ENCODE measurements at places on chromosomes 2 and 18. TPM values are rescaled to one million over a fixed set of nuclear protein-coding genes. Genes with fewer than 3 reads are reported as not detected.

The ACTG2 gene
- 1.3 TPM for total RNA-seq

- H3K4me1 ChIP-seq, result no peaks in the 10 kb centered on the region
- H3K4me3 ChIP-seq, result no peak overlapping the region
- no peaks in the 10 kb centered on the region for H3K27me3 ChIP-seq
- no peak for DNase-seq
- no peaks in the 10 kb centered on the region for H3K36me3 ChIP-seq
- H3K27ac ChIP-seq, result no peak overlapping the region
Measured at GRCh38 chr2:234116010-234116409, 65.5 kb downstream of the SPP2 start.

- DNase-seq, result no peak
- H3K27ac ChIP-seq, result peak overlapping the region; percentile 77
- no peaks in the 10 kb centered on the region for H3K27me3 ChIP-seq
- no peaks in the 10 kb centered on the region for H3K36me3 ChIP-seq
Measured at GRCh38 chr2:95275151-95275515, 884 bp downstream of the PROM2 start.

GRCh38 chr2:49978341-49978740 lies 824.0 kb upstream of the FSHR start:
- H3K4me1 ChIP-seq, result no peaks in the 10 kb centered on the region
- H3K36me3 ChIP-seq, result no peaks in the 10 kb centered on the region
- DNase-seq, result no peak
- no peaks in the 10 kb centered on the region for H3K27me3 ChIP-seq
- H3K27ac ChIP-seq, result no peak overlapping the region

GRCh38 chr2:11865805-11866204 lies 119.4 kb downstream of the LPIN1 start:
- no peak overlapping the region for H3K27ac ChIP-seq
- no peak for DNase-seq
- H3K4me1 ChIP-seq, result peaks cover 3% of the 10 kb centered on the region
- no peaks in the 10 kb centered on the region for H3K36me3 ChIP-seq
- H3K27me3 ChIP-seq, result no peaks in the 10 kb centered on the region

DNA sequence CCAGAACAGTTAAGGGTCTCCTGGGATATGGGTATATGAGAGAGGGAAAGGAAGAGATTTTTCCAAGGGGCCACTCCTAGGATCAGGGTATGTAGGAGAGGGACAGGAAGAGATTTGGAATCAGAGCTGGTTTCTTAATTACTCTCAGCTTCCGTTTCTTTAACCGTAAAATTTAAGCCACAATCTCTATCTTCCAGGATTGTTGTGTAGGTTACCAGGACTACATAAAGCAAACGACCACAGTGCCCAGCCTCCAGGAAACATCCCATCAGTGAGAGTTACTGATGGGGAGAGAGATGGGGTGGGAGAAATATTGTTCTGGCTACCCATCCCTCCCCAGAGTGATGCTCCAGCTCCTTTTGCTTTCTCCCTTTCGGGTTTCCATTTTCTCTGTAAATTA lies 114.6 kb upstream of the THUMPD2 start:
- no peaks in the 10 kb centered on the region for H3K4me1 ChIP-seq
- no peak overlapping the region for H3K27ac ChIP-seq
- no peaks in the 10 kb centered on the region for H3K27me3 ChIP-seq
- no peaks in the 10 kb centered on the region for H3K36me3 ChIP-seq
- H3K4me3 ChIP-seq, result no peak overlapping the region

The GAD1 gene
- 1.0 TPM for total RNA-seq

- H3K4me3 ChIP-seq, result no peak overlapping the region
- no peaks in the 10 kb centered on the region for H3K36me3 ChIP-seq
- no peaks in the 10 kb centered on the region for H3K4me1 ChIP-seq
- H3K27me3 ChIP-seq, result no peaks in the 10 kb centered on the region
- no peak for DNase-seq
Measured at GRCh38 chr2:162113776-162114168, 38.3 kb downstream of the GCG start.

DNA sequence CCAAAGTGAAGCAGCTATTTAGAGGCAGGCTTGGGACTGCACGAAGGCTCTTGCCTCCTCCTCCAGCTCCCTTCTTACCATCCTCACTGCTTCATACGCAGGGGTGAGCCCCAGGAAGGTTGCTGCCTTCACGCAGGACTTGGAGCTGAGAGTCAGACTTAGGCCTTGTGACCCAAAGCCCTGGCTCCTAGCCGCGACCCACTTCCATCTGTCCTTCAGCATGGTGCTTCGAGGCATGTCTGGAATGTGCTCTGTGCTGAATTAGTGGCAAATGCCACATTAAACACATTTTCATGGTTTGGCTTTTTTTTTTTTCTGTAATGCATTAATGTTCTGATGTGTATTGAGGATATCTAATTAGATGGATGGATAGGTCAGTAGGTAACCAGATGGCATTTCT lies 37.5 kb downstream of the ITGB1BP1 start:
- H3K36me3 ChIP-seq, result peaks cover 5% of the 10 kb centered on the region
- H3K4me1 ChIP-seq, result no peaks in the 10 kb centered on the region
- H3K27me3 ChIP-seq, result no peaks in the 10 kb centered on the region
- no peak overlapping the region for H3K4me3 ChIP-seq

DNA sequence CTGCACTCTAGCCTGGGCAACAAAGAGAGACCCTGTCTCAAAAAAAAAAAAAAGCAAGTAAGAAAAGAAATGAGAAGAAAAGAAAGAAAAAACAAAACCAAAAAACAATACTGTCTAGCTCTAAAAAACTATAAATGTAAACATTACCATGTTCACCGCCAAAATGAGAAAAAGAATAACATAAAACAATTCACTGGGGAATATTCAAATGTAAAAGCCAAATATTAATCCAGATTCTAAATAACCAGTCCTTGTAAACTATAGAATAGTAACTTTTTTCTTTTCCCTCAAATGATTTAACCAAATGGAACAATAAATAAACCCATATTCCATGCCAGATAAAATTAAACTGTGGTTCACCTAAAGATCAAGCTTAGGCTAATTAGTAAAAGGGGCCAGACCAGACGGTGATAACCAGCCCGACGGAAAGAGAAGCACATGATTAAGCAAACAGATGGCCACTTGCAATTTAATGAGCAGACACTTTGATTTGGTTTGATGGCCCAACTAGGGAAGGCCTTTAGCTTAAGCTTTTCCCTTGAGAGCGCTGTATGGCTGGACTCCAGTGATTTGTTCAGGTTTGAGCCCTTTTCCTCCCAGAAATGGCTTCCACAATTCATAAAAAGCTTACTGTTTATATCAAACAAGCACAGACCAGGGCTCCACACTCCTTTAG lies 39.4 kb upstream of the ZNF397 start:
- no peak for DNase-seq
- no peaks in the 10 kb centered on the region for H3K4me1 ChIP-seq
- H3K27ac ChIP-seq, result no peak overlapping the region
- H3K4me3 ChIP-seq, result no peak overlapping the region
- H3K27me3 ChIP-seq, result no peaks in the 10 kb centered on the region

- no peaks in the 10 kb centered on the region for H3K36me3 ChIP-seq
- H3K27ac ChIP-seq, result no peak overlapping the region
- no peak overlapping the region for H3K4me3 ChIP-seq
- no peaks in the 10 kb centered on the region for H3K27me3 ChIP-seq
- H3K4me1 ChIP-seq, result peaks cover 11% of the 10 kb centered on the region
Measured at GRCh38 chr2:236871500-236872001, 214.1 kb upstream of the COPS8 start.

The UNC80 gene
- 0.76 TPM for total RNA-seq

The RNF125 gene
- 2.1 TPM for total RNA-seq

DNA sequence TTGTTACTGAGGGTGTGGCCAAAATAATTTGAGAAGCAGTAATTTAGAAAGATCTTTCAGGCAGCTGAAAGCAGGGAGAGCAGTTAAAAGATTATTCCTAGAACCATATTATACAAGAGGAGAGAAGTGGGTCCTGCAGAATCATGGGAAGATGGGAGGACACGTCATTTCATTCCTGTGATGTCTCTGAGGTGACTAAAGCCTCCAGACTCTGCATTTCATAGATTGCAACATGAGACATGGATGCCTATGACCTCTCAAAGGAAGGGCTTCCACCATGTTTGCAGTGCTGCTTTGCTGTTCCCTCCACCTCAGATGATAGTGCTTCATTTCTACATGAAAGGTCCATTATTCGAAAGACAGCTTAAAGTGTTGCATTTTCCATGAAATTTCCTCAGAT lies 788.4 kb downstream of the TSN start:
- H3K4me3 ChIP-seq, result no peak overlapping the region
- no peaks in the 10 kb centered on the region for H3K36me3 ChIP-seq
- H3K27me3 ChIP-seq, result no peaks in the 10 kb centered on the region
- no peak overlapping the region for H3K27ac ChIP-seq
- H3K4me1 ChIP-seq, result no peaks in the 10 kb centered on the region
- DNase-seq, result no peak

DNA sequence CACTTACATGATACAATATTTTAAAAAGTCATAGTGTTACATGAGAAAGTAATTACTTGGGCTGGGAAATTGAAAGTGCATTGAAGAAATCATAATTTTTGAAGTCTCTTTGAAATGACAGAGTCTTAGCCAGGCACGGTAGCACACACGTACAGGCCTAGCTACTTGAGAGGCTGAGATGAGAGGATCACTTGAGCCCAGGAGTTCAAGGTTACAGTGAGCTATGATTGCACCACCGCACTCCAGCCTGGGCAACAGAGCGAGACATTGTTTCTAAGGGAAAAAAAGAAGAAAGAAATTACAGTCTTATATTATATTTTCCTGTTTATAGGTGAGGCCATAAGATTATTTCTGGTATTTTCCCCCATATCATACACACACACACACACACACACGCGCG lies 9.2 kb upstream of the IAH1 start:
- H3K27ac ChIP-seq, result no peak overlapping the region
- H3K36me3 ChIP-seq, result no peaks in the 10 kb centered on the region
- H3K4me1 ChIP-seq, result no peaks in the 10 kb centered on the region
- H3K27me3 ChIP-seq, result no peaks in the 10 kb centered on the region
- no peak overlapping the region for H3K4me3 ChIP-seq

The ADRA2B gene
- 0.50 TPM for total RNA-seq

GRCh38 chr18:73579698-73580097 lies 567.9 kb downstream of the FBXO15 start:
- DNase-seq, result no peak
- H3K27ac ChIP-seq, result no peak overlapping the region
- H3K4me3 ChIP-seq, result no peak overlapping the region
- no peaks in the 10 kb centered on the region for H3K27me3 ChIP-seq
- no peaks in the 10 kb centered on the region for H3K36me3 ChIP-seq
- H3K4me1 ChIP-seq, result no peaks in the 10 kb centered on the region
